ENCODE measurements at places on chromosomes 2 and 18. TPM values are rescaled to one million over a fixed set of nuclear protein-coding genes. Genes with fewer than 3 reads are reported as not detected.

DNA sequence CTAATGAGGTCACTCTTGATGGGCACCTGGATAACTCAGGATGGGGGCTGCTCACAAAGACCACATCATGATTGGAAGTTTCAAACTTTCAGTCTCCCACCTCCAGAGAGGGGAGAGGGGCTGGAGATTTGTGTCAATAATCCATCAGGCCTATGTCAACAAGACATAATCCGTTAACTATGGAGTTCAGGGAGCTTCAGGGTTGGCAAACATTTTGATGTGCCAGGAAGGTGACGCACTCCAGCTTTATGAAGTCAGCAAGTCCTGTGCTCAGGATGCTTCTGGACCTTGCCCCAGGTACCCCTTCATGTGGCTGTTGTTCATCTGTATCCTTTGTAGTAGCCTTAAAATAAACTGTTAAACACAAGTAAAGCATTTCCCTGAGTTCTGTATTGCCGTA, 19.0 kb downstream of the SKA1 start:
- no peak for DNase-seq

- DNase-seq: no peak
These were observed 20.5 kb downstream of the GRB14 start for GRCh38 chr2:164600763-164601162.

DNA sequence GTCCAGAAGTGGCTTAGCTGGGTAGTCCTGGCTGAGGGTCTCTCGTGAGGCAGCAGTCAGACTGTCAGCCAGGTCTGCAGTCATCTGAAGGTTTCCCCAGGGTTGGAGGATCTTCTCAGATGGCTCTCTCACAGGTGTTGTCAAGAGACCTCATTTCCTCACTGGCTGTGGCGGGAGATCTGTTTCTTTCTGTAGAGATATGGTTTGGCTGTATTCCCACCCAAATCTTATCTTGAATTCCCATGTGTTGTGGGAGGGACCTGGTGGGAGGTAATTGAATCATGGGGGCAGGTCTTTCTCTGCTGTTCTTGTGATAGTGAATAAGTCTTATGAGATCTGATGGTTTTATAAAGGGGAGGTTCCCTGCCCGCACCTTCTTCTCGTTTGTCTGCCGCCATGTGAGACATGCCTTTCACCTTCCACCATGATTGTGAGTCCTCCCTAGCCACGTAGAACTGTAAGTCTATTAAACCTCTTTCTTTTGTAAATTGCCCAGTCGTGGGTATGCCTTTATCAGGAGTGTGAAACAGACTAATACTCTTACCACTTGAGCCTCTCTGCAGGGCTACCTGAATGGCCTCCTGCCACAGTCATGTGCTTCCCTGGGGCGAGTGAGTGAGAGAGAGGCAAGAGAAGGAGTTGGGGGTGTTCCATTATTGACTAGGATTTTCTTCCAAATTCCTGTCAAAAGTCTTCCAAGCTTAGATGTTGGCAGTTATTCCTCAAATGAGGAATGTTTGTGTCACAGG, 23.6 kb downstream of the MALT1 start:
- no peak for DNase-seq

DNA sequence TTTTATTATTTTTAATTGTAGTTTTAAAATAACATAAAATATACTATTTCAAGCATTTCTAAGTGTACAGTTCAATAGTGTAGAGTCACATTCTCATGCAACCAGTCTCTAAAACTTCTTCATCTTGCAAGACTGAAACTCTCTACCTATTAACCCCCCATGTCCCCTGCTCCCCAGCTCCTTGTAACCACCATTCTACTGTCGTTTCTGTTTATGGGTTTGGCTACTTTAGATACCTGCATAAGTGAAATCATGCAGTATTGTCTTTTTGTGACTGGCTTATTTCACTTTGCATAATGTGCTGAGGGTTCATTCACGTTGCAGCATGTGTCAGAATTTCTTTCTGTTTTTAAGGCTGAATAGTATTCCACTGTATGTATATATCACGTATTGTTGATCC, 139.4 kb downstream of the SMAD7 start:
- DNase-seq: no peak

DNA sequence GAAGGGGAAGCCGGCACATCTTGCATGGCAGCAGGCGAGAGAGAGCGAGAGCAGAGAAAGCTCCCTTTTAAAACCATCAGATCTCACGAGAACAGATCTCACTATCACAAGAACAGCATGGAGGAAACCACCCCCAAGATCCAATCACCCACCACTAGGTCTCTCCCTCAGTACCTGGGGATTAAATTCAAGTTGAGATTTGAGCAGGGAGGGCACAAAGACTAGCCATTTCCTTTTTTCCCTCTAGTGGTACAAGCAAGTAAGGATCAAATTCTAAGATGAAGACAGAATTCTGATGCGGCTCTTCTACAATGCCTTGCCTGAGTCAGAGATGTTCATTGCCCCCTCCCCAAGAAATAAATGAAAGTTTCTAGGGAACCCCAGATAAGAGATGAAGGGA, 45.6 kb upstream of the ANKRD44 start:
- peak; percentile 38 for DNase-seq

- DNase-seq: no peak
These were observed 249.2 kb downstream of the TNS1 start for GRCh38 chr2:217753460-217754200.

DNA sequence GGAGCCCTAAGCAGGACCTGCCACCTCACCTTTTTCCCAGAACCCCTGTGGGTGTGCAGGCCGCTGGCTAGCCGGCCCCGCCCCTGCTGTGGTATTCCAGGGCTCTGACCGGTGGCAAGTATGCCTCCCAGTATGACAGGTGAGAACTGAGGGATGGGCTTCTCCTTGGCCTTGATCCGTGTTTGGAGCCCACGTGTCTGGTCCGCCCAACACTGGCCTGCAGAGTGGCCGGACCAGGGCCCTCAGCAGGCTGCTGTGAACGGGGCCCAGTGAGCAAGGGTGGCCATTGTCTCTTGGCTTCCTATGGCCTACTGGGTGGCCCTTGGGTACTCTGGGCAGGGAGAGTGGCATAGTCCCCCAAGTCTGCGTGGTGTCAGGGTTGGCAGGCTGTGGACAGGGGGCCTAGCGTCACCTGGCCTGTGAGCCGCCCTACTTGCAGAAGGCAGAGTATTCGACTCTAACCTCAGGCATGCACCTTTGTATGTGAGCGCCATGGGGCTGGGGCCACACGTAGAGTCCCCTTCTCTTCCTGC, 1.8 kb downstream of the RNPEPL1 start:
- DNase-seq: no peak

DNA sequence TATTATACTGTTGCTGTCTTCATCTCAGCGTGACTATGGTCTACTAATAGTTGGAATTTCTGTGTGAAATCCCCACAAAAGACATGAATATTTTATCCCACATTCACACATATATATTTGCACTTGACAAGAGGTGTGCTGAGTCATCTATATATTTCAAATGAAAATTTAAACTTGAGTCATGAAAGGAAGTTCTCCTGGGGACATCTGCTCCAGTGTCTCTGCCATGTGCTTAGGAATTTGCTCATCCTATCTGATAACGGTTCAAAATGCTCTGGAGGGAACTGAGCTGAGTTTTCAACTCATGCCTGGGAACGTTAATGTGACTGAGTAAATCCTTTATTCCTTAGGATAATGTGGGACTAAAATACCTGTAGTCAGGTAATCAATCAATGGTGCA, 326.2 kb upstream of the MEX3C start:
- no peak for DNase-seq

Gene CCDC93
- polyA plus RNA-seq: 14.4 TPM

Measured in A549 (cell line).